ENCODE measurements at places on chromosomes 6 and 20.

DNA sequence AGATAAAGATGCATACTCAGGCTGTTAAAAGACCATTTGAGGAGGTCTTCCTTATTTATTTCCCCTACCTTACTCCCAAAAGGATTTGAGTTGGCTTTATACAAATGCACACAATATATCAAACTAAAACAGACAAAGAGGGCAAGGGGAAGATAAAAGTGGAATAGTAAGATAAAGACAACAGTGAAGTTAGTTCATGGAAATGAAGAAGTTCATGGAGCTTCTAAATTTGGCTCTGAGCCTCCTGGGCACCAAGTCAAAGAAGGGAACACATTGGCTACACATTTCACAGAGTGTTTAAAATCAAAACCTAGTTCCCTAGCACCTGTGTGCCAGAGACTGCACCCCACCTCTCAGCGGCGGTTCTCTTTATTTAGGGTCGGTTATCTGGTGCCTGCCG, 25.8 kb upstream of the ARMC2 start:
- DNase-seq = no peak

GRCh38 chr6:52731719-52732118, 31.6 kb downstream of the GSTA2 start:
- no peak for DNase-seq

DNA sequence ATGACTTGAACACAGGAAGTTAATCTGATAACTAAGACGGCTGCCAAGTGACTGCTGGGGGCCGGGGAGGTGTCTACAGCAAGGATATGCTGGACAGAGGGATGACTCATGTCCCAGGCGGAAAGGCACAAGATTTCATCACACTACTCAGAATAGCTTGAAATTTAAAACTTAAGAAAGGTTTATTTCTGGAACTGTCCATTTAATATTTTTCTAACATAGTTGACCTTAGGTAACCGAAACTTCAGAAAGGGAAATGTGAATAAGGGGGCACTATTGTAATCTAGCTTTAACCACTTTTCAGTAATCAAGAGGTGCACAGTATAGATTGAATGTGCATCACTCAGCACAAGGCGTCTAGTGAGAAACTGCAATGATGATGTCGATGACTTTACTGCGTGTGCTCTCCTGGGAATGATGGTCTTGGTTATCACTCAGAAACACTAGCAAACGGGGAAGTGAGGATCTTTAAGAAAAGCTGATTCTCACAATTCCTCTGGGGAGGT, 171.5 kb downstream of the QKI start:
- no peak for DNase-seq

DNA sequence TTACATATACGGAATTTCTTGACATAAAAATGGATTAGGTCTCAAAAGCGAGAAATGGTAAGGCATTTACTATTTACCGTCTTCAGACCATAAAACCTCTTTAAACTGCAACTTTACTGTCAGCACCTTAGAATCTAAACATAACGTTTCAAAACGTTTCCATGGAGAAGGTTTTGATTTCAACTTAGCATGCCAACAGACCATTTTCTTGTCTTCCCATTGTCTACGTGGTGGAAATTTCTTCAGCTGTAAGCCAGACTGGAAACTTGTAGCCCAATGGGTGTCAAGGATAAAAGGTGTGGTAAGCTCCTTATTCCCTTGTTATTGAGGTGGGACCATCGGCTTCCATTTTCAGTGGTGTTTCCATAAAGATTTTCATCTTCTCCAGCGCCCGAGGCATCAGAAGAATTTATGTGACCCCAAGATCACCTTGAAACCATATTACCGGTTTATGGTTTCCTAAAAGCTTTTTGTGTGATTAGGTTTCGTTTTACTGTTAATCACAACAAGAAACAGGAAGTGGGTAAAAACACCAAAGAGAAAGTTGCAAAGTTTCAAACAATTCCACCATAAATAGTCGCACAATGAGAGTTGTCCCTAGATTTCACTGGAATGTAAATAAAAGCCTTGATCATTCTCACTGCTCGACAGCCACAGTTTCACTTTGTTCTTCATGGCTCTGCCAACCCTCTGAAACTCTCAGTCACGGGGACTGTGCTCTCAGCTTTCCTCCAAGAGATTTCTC, 63.0 kb upstream of the CD2AP start:
- DNase-seq = peak; percentile 31

- DNase-seq = no peak
Observed at GRCh38 chr6:142429195-142429594, 127.4 kb downstream of the ADGRG6 start.

DNA sequence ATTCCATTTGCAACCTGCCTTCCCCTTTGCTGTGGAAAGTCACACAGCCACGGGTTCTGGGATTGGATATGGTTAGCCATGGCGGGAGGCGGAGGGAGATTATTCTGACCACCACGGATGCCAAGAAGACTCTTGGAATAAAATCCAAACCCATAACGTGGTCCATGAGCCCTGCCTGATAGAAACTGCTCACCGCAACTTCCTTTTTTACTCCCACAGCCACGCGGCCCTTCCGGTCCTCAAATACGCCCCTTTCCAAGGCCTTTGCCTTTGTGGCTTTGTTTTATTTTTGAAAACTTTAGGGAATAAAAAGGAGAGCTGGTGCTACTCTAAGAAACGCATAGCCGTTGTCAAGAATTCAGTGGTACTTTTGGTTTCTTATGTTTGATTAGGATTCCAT, 602.5 kb upstream of the CDH4 start:
- no peak for DNase-seq

- DNase-seq = peak; percentile 49
Observed at GRCh38 chr6:138590796-138591709, 91.8 kb upstream of the NHSL1 start.

DNA sequence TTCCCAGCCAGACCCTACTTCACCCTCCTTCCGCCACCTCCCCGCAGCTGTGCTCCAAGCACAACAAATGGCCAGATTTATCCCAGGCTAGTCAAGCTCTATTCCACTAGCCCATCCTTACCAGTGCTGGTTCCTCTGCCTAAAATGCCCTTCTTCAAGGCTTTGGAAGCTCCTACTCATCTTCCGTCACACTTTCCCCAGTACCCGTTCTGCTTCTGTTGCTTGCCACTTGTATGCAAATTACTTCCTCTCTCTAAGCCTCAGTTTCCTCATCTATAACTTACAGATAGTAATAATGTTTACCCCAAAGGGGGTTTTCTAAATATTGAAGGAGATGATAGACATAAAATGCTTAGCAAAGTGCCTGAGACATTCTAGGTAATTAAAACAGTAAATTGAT, 193.1 kb downstream of the MAFB start:
- DNase-seq = no peak

DNA sequence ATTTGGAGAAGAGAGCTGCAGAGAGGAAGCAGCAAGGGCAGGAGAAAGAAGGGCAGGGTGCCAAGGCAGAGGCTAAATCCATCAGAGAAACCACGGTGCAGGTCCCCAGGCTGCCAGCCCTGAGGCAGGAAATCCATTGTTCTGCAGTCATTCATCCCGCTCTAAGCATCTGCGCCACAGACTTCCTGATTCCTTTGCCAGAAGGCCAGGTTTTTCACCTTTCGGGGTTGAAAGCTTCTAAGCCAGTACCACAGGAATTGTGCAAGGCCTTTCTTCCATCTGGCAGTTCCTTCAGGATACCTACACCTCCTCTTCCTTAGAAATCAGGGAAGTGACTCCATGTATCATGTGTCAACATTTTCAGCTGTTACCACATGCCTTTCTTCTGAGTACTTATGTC, 45.6 kb downstream of the ADGRF5 start:
- no peak for DNase-seq

DNA sequence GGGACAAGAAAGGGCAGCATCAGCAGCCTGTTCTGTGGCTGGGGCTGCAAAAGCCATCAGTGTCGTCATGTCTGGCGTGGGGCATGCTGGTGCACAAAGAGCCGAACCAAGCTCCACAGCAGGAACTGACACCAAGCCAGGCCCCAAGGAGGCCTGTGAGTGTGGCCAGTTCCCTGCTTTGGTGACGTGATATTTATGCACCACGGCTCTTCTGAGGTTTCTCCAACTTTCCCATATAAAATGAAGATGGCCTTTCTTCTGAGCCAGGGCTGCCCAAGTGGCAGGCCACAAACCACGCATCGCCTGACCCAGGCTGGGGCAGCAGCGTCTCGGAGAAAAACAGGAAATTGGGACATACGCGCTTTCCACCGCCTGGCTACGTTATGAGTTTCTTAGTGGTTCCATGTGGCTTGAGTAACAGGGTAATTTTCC, 109.9 kb downstream of the RIN2 start:
- no peak for DNase-seq
